ENCODE measurements at places on chromosomes 2 and 18.

DNA sequence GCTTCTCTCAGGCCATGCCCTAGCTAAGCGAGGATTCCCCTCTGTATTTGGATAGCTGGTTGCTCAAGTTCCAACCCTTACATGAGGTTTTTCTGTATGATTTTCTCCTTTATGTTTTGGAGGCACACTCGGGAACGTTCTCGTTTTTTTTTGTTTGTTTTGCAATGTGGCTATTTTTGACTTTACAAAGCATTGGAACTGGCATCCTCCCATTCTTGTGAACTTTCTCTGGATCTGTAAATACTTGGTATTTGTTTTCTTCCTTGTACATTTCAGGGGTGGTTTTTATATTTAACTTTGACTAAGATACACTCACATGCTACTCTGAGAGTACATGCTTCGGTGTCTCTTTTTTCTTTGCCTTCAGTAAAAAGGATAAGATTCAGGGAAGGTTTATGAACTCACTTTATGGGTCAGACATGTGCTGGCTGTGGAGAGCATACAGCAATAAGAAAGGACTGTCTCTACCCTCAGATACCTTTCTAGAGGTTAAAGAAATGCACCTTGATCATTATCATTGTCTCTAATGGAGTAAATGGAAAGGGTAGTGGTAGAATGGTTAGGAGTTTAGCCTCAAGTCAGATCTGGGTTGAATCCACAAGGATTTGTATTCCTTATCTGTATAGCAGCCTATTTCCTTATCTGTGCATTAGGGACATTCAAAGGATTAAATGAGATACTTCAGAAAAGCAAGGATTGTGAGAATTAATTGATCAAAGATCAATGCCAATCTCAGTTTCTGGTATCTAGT, 61.9 kb downstream of the MEIS1 start:
- DNase-seq: no peak

DNA sequence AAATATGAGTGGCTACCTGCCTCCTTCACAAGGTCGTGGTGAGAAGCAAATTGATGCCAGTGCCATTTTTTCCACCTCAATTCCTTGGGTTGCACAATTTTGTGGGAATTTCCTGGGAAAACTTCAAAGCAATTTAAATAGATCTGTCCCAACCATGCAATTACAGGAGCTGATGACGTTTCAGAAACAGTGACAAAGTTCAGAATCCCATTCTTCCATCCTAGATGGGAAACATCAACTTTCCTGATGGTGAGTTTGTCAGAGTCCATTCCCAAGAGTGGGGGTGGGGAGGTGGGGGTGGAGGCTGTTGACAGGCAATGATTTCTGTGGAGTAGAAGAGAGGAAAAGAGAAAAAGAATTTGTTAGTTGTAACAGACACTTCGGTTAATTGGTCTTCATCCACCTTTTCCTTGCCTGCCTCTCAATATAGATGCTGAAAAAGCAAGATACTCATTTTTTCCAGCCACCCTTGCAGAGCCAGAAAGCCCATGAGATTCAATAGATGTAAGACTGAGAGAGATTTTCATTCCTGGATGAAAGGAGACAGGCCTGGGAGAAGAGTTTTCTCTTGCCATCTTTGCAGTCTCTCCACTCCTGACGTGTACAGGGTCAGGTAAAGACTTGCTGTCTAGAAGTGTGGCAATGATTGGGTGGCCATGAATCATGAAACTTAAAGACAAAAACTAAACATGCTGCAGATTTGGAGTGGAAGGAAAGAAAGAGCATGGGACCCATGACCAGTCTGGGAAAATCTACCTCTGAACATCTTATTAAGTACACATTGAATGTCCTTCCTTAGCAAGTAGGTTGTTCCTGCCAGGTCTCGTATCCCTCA, 47.3 kb downstream of the SOCS6 start:
- DNase-seq: no peak

DNA sequence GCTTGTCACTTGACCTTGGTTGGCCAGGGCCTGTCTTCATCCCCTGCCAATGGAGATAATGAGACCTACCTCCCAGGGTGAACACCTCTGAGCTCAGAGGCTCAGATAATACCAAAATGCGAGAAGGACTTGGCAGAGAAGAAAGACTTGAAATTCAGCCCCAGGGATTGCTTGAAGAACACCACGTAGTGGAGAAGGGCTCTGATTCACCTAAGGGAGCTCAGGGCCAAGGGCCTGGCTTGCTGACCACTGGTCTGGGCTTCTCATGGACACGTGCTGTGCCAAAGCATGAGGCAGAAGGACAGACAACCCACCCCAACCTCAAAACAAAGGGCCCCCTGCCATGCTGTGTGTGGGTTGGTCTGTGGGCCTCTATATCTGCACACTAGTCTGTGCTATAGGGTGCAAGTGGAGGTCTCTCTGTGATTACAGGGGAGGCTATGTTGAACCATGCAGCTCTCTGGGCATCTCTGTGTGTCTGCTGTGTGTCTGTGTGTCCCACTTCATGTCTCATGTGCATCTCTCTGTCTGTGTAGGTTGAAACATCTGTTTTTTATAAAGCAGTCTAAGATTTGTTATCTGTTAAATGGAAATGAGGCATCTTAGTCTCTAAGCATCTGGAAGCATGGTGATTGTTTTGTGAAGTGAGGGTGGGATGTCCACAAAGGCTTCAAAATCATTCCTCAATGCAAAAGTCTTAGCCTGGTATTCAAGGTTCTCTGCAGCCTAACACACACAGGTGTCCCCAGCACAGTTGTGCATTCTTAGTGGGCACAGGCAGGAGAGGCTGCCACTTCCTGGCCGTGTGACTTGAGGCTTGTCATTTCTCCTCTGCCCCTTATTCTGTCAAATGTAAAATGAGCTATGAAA, 61.0 kb upstream of the EPAS1 start:
- no peak for DNase-seq

GRCh38 chr2:203809084-203809521, 58.5 kb upstream of the CTLA4 start:
- DNase-seq: no peak

GRCh38 chr2:100948942-100949811, 52.9 kb upstream of the RPL31 start:
- DNase-seq: no peak

- DNase-seq: no peak
Observed at GRCh38 chr2:181892799-181893435, 1.4 kb downstream of the ITPRID2 start.

GRCh38 chr2:27164960-27165763, 16.4 kb downstream of the TCF23 start:
- no peak for DNase-seq

- no peak for DNase-seq
Observed at GRCh38 chr2:229486673-229487072, 215.6 kb upstream of the PID1 start.

- no peak for DNase-seq
Observed at GRCh38 chr2:120258196-120258595, 5.5 kb downstream of the RALB start.

DNA sequence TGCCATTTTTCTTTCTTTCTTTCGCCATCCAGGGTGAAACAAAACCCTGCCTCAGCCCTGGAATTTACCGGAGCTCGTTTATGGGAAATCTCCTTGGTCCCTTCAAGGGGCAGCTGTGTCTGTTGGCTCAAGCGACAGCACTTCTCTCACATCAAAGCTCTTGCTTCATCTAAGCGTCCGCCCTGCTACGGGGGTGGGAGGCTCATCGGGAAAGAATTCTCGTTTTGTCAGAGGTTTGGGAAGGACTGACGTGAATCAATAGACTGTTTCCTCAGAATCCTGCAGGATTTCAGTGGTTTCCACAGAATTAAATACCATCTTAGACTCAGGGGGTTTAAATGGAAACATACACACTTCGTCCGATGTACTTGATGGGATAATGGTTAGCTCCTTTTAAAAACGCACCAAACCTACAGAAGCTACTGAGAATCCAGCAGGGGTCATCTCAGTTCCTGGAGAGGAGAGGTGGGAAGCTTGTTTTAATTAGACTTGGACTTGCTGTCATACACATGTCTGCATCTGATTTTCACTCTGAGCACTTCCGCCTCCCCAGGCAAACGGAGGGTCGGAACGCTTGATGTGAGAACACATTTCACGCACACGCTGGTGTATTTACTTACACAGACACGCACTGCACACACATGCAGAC, 91.6 kb downstream of the ASB1 start:
- no peak for DNase-seq

GRCh38 chr2:157355618-157356017, 30.0 kb upstream of the ERMN start:
- DNase-seq: no peak

GRCh38 chr18:36354989-36355388, 57.5 kb downstream of the FHOD3 start:
- no peak for DNase-seq

- no peak for DNase-seq
Observed at GRCh38 chr2:60106836-60107529, 446.5 kb downstream of the BCL11A start.

- DNase-seq: no peak
Observed at GRCh38 chr18:51668607-51669006, 471.1 kb upstream of the MEX3C start.

GRCh38 chr18:23547306-23547705, 39.0 kb downstream of the NPC1 start:
- DNase-seq: no peak

DNA sequence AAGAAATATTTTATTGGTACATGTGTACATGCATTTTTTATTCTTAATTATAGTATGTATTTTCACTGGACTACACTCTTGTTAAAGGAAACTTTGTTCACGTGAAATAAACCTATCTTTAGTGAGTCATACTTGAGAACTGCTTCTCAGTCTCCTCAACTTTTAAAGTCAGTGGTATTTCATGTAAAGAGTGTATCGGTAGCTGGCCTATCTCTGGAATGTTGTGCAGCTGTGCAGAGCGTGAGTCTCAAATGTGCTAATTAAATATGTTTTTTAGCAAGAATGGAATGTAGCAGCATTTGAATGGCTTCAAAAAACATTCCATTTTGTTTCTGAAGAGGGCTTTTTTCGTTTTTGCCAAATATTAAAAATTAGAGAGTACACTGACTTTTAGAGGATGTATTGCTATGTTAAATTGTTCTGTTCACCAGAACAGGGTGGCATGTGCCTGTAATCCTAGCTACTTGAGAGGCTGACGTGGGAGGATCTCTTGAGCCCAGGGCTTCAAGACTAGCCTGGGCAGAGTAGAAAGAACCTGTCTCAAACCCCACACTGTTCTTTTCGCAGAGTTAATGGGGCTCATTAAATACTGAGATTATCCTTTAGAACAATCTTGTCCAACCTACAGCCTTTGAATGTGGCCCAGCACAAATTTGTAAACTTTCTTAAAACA, 14.3 kb downstream of the SPTBN1 start:
- no peak for DNase-seq

GRCh38 chr2:112143150-112143549, 5.0 kb downstream of the FBLN7 start:
- no peak for DNase-seq

DNA sequence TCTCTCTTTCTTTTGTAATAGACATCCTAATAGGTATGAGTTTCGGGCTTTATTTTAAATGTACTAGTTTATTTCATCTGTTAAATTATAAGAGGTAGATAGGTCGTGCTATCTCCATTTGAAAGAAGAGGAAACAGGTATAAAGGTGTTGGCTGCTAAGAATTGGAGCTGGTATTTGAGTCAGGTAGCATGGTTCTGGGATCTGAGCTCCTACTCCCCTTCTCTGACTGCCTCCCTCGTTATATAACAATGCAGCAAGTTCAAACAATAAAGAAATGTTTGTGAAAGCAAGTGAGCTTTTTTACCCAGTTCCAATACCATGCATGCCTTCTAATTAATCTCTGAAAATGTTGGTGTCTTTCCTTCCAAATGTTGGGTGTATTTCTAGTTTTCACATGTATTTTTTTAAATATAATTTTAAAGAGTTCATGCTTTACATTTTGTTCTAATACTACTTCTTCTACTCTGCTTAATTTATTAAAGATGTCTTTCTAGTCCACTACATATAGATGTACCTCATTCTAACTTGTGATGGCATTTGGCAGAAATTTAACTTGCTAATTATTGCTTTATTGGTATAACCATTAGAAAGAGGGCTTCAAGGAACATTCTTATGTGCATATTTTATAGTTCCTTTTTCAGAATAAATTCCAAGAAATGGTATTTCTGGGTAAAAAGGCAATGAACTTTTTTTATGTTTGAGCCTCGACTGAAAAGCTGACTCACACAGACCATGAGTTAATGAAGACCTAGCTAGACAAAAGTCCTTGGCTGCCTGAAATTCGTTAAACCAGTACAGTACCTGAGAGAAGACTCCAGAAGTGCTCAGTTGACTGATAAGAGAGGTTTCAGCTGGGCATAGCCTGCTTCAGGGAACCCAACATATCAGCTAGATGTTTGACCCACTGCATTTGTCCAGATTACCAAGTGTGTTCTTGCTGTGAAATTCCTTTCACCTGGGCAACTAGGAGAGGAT, 133.5 kb downstream of the CERS6 start:
- DNase-seq: no peak

- no peak for DNase-seq
Observed at GRCh38 chr2:84293791-84294380, 165.2 kb downstream of the SUCLG1 start.

Measured in esophagus squamous epithelium (tissue), 5 donors.